ENCODE measurements at places on chromosomes 11 and 22.

- H3K27ac ChIP-seq = peak overlapping the region; percentile 47
- H3K27me3 ChIP-seq = peaks cover 41% of the 10 kb centered on the region
- DNase-seq = no peak
- H3K36me3 ChIP-seq = no peaks in the 10 kb centered on the region
- H3K4me1 ChIP-seq = no peaks in the 10 kb centered on the region
- no peak overlapping the region for H3K4me3 ChIP-seq
Observed at GRCh38 chr11:117884994-117885393, 8.5 kb upstream of the FXYD6 start.

DNA sequence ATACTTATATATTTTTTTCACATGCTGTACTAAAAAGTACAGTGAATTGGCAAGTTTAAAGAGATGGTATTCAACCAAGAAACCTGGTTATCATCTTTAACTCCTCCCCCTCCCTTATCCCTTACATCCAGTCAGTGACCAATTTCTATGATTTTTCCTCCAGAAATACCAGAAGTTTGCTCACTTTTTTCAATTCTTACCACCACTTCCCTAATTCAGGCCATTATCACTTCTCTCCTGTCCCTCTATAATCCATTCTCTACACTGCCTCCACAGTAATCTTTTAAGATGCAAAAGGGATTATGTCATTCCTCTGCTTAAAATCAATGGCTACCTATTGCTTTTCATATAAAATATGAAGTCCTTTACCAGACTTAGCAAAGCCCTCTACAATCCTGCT, 62.8 kb downstream of the CEP57 start:
- DNase-seq = no peak
- no peaks in the 10 kb centered on the region for H3K4me1 ChIP-seq
- H3K36me3 ChIP-seq = peaks cover 26% of the 10 kb centered on the region
- no peak overlapping the region for H3K27ac ChIP-seq

GRCh38 chr22:30444632-30445437, 19.3 kb downstream of the MTFP1 start:
- no peak overlapping the region for H3K27ac ChIP-seq
- no peak overlapping the region for H3K4me3 ChIP-seq
- peaks cover 19% of the 10 kb centered on the region for H3K36me3 ChIP-seq
- peaks cover 14% of the 10 kb centered on the region for H3K4me1 ChIP-seq

GRCh38 chr11:109984634-109985289, 108.4 kb upstream of the ZC3H12C start:
- no peaks in the 10 kb centered on the region for H3K36me3 ChIP-seq
- no peak overlapping the region for H3K27ac ChIP-seq
- no peak for DNase-seq
- no peaks in the 10 kb centered on the region for H3K4me1 ChIP-seq
- H3K4me3 ChIP-seq = no peak overlapping the region

- H3K36me3 ChIP-seq = no peaks in the 10 kb centered on the region
- no peak overlapping the region for H3K4me3 ChIP-seq
- H3K27me3 ChIP-seq = peaks cover 38% of the 10 kb centered on the region
- H3K27ac ChIP-seq = no peak overlapping the region
Observed at GRCh38 chr11:18987454-18988231, 48.4 kb upstream of the MRGPRX1 start.

DNA sequence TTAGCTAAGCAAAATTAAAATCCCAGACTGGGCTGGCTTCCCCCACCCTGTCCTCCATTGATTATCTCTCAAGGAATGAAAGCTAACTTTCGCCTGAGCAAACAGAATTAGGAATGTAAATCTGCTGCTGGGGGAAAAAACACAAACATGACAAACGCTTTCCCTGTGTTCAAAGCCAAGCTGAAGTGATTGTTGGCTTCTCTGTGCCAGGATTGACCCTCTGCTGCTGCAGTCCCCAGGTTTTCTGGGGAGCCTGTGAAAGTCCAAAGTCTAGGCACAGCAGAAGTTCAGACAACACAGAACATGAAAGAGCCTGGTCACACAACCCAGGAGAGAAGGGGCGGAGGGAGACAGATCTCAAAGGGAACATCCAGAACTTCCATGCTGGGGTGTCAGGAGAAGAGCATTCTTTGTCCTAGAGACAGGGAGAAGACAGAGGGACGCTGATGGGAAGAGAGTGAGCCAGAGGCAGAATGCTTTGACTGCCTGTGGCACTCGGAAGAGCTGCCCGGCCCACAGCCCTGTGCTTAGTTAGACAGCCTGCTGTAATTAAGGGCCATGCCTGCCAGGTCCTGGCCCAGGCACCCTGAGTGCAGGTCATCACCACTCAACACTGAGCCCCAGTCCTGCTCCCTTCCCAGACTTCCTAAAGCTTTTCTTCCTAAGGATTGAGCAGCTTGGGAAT, 6.9 kb downstream of the PATZ1 start:
- H3K4me3 ChIP-seq = no peak overlapping the region
- DNase-seq = no peak
- peaks cover 77% of the 10 kb centered on the region for H3K4me1 ChIP-seq
- H3K27ac ChIP-seq = peak overlapping the region; percentile 73

DNA sequence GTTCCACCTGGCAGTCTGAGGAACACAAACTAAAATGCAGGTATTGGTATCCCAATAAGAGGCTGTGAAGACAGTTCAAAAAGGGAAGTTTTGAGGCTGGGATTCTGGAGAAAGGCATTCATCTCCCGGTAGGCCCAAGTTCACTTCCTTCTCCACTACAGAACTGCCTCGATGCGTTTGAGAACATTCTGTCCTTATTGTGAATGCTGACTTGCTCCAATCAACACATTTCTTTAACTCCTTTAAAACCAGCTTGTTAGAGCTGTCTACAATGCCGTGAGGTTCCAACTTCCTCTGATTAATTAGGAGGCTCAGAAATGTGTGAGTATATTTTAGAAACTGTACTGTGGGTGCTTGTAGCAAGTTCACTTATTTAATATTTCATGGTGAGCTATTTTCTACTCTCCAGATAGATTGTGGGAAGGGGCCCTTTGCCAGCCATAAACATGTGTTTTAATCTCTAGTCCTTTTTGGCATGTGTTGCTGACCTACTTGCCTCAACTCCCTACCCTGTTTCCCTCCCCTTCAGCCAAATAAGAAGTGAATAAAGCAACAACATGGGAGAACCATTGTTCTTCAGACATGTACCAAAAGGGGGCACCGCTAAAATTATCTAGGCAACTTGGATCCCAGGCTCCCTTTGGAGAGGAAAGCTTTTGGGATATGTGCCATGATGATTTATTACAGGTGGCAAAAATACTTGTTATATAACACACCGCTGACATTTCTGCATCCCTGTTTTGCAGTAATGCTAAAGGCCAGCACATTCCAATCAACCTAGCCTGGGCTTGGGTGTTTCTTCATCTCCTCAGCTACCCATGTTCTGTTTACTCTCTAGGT, 245.6 kb downstream of the BLID start:
- DNase-seq = no peak
- no peaks in the 10 kb centered on the region for H3K4me1 ChIP-seq
- no peak overlapping the region for H3K27ac ChIP-seq
- no peak overlapping the region for H3K4me3 ChIP-seq
- no peaks in the 10 kb centered on the region for H3K27me3 ChIP-seq
- no peaks in the 10 kb centered on the region for H3K36me3 ChIP-seq

GRCh38 chr11:102824556-102824955, 18.9 kb downstream of the MMP3 start:
- H3K27ac ChIP-seq = no peak overlapping the region
- H3K36me3 ChIP-seq = no peaks in the 10 kb centered on the region
- no peak overlapping the region for H3K4me3 ChIP-seq
- peaks cover 18% of the 10 kb centered on the region for H3K27me3 ChIP-seq

- peaks cover 8% of the 10 kb centered on the region for H3K4me1 ChIP-seq
- DNase-seq = no peak
- no peak overlapping the region for H3K27ac ChIP-seq
- peaks cover 98% of the 10 kb centered on the region for H3K27me3 ChIP-seq
- H3K4me3 ChIP-seq = no peak overlapping the region
Observed at GRCh38 chr11:124841840-124842239, 23.4 kb upstream of the ROBO3 start.

DNA sequence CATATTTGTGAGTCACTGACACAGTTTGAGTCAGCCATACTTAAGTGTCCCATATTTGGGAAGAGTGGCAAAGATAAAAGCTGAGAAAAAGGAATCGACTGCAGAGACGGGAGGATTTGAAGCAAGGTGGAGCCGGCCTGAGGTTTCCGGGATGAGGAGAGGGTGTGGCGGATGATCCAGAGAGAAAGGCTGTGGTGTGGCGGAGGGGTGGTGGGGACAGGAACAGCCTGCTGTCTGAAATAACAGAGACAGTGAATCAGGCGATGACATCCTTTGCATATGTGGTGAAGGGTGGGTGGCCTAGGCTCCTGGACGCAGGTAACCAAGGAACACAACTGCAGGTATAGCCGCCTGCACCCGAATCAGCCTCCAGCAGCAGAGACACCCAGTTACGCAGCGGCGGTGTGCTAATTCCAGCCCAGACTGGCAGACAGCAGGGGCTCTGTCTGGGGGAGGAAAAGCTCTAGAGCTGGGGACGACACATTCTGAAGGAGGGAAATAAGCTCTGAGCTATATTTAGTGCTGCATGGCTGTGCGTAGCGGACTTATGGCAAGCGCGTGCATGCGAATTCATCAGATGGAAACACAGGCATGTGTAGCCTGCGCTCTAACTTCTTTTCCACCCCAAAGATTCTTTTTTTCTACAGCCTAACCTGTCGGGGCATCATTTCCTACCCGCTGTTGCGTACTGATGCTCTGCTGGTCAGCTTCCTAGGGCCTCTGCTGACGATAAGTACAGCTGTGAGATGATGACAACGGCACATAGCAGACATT, 62.7 kb upstream of the BARX2 start:
- DNase-seq = no peak
- H3K4me1 ChIP-seq = no peaks in the 10 kb centered on the region
- H3K27me3 ChIP-seq = no peaks in the 10 kb centered on the region

DNA sequence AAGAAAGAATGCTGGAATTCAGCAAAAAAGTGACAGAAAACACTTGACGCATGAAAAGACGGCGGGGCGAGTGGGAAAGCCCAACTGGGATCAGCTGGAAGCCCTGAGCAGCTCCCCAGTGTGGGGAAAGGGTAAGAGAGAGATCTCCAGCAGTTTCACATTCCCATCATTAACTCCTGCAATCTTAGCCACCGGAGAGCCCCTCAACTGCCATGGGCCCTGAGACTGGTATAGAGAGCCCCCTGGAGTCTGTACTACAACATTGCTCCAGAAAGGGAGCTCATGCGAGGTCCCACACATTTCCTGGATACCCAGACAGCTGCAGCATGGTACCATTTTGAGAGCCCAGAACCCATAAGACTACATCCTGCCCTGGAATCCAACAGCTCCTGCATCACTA, 31.1 kb downstream of the MRGPRX4 start:
- peaks cover 90% of the 10 kb centered on the region for H3K27me3 ChIP-seq
- no peak for DNase-seq
- H3K27ac ChIP-seq = no peak overlapping the region
- H3K4me1 ChIP-seq = no peaks in the 10 kb centered on the region
- H3K36me3 ChIP-seq = peaks cover 3% of the 10 kb centered on the region

DNA sequence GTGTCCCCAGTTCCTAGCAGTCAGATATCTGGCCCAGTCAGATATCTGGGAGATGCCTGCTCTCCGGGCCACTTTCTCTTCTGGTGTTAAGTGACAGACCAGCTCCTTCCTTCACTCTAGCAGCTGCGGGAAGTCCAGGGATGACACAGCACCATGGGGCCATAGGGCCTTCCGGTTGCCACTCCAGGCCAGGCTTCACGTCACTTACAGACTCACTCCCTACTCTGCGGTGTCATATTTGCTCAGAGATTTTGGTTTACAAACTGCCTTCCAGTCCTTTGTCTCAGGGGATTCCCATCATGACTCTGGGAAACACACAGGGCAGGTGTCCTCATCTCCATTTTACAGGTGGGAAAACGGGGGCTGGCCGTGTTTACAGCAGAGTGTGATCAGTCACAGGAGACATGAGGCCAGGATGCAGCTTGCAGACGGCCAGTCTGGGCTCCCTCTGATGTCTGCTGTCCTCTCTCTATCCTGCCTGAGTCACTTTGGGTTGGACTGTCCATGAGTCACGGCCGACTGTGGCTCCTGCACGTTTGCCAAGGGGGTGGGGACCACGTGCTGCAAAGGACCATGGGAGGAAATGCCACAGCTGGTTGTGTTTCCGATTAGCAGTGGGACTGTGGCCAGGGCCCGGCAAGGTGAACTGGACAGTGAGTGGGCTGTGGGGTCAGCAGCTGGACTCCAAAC, 8.2 kb upstream of the TBC1D22A start:
- peak overlapping the region; percentile 17 for H3K4me3 ChIP-seq
- no peak for DNase-seq
- peaks cover 31% of the 10 kb centered on the region for H3K4me1 ChIP-seq
- H3K27me3 ChIP-seq = no peaks in the 10 kb centered on the region

GRCh38 chr11:118908901-118909618, 16.7 kb downstream of the BCL9L start:
- H3K4me3 ChIP-seq = peak overlapping the region; percentile 28
- H3K36me3 ChIP-seq = peaks cover 88% of the 10 kb centered on the region
- H3K27ac ChIP-seq = peak overlapping the region; percentile 96
- H3K27me3 ChIP-seq = no peaks in the 10 kb centered on the region
- no peak for DNase-seq

GRCh38 chr11:116384407-116384806, 388.4 kb downstream of the BUD13 start:
- H3K36me3 ChIP-seq = no peaks in the 10 kb centered on the region
- no peaks in the 10 kb centered on the region for H3K4me1 ChIP-seq
- no peak overlapping the region for H3K4me3 ChIP-seq

DNA sequence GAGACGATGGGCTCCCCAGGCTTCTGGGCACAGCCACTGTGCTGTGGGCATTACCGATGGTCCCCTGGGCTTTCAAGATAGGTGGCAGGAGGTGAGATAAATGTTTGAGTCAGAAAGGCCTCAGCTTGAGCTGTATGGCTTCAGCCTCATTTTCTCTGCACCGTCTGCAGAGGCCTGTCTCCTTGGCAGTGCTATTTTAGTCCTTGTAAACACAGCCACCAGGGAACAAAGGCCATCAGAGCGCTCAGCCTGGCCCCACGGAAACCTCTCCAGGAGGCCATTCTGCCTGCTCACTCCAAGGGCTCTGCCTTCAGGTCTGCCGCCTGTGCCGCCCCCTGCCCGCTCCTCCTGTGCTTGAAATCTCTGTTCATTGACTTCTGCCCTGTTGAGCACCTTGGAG, 1424.9 kb downstream of the TBC1D22A start:
- peaks cover 5% of the 10 kb centered on the region for H3K27me3 ChIP-seq
- DNase-seq = no peak
- H3K4me1 ChIP-seq = peaks cover 24% of the 10 kb centered on the region
- peak overlapping the region; percentile 50 for H3K27ac ChIP-seq
- H3K4me3 ChIP-seq = no peak overlapping the region
- H3K36me3 ChIP-seq = no peaks in the 10 kb centered on the region

DNA sequence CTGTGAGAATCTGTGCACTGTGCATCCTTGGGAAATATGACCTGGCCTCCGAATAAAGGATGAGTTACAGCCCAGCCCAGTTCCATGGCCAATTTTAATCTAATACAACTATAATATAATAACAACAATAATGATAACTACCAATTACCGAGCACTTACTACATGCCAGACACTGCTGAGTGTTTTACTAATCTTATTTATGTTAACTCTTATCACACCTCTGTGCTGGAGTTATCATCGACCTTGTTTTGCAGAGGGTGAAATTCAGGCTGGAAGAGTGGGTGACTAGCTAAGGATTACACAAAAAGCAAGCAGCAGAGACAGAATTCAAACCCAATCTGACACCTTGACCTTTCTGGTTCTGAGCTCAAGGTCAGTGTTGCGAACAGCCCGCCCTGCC, 83.9 kb downstream of the GALNT18 start:
- no peaks in the 10 kb centered on the region for H3K27me3 ChIP-seq
- H3K27ac ChIP-seq = no peak overlapping the region
- H3K36me3 ChIP-seq = no peaks in the 10 kb centered on the region
- no peak for DNase-seq

- DNase-seq = no peak
- no peak overlapping the region for H3K27ac ChIP-seq
- H3K27me3 ChIP-seq = no peaks in the 10 kb centered on the region
- no peaks in the 10 kb centered on the region for H3K4me1 ChIP-seq
Observed at GRCh38 chr11:94417386-94417987, 16.3 kb upstream of the GPR83 start.

All from effector memory CD8-positive, alpha-beta T cell (primary cell).